ENCODE measurements at places on chromosomes 12 and 14.

- DNase-seq: no peak
Measured at GRCh38 chr12:24027352-24027751, 77.9 kb upstream of the SOX5 start.

DNA sequence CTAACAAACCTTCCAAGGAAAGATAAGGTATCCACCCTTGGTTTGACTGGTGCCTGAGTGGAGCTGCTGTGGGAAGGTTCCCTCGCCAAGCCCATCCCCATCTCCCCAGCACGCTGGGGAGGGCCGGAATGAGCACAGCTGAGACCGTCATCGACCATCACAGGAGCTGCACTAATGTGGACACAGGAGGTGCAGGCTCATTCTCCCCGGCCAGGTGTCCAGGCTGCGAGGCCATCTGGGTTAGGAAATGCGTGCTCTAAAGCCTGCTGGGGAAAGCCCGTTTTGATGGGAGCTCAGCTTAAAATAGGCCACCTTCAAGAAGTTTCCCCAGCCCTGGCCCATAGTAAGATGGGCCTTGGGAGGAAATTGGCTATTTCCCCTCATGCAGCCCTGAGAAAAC, 35.2 kb upstream of the FOXN3 start:
- no peak for DNase-seq

DNA sequence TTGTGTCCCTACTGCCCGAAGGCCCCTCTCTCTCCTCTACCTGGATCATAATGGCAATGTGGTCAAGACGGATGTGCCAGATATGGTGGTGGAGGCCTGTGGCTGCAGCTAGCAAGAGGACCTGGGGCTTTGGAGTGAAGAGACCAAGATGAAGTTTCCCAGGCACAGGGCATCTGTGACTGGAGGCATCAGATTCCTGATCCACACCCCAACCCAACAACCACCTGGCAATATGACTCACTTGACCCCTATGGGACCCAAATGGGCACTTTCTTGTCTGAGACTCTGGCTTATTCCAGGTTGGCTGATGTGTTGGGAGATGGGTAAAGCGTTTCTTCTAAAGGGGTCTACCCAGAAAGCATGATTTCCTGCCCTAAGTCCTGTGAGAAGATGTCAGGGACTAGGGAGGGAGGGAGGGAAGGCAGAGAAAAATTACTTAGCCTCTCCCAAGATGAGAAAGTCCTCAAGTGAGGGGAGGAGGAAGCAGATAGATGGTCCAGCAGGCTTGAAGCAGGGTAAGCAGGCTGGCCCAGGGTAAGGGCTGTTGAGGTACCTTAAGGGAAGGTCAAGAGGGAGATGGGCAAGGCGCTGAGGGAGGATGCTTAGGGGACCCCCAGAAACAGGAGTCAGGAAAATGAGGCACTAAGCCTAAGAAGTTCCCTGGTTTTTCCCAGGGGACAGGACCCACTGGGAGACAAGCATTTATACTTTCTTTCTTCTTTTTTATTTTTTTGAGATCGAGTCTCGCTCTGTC, 1.8 kb downstream of the INHBE start:
- no peak for DNase-seq

DNA sequence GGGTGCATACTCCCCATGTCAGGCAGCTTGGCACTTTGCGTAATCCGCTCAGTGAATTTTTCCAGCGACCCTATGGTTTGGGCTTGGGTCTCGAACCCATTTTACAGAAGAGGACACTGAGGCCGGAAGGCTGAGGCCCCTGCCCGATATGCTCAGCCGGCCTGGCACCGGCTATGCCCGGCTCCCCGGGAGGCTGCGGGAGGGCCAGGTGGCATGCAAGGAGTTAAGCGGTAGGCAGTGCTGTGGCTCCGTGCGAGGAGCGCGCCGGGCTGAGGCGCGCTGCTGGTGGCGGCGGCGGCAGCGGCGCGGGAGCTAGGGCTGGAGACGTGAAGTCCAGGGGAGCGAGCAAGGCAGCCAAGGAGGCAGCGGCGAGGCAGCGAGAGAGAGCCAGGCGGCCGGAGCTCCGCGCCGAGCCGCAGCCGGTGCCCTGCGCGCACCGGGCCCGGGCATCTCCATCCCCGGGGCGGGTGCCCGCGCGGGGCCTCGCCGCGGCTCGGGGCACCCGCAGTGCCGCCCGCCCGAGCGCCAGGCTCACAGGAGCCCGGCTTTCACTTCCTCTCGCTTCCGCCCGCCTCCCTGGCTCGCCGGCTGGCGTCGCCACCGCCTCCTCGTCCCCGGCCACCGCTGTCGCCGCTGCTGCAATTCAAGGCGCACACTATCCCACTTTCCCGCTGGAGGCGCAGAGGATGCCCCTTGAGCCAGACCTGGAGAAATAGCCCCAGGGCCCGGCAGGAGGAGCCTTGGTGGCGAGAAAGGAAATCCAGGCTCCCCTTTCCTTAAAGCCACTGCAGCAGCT, at the start of gene WSCD2:
Gene WSCD2, plus strand, starts transcription at position 272 of the 796 bp plus-strand sequence. CDS start 66,545 bp downstream, outside the sequence.
- no peak for DNase-seq

GRCh38 chr14:90235179-90235976, 21.0 kb upstream of the PSMC1 start:
- DNase-seq: peak; percentile 53

DNA sequence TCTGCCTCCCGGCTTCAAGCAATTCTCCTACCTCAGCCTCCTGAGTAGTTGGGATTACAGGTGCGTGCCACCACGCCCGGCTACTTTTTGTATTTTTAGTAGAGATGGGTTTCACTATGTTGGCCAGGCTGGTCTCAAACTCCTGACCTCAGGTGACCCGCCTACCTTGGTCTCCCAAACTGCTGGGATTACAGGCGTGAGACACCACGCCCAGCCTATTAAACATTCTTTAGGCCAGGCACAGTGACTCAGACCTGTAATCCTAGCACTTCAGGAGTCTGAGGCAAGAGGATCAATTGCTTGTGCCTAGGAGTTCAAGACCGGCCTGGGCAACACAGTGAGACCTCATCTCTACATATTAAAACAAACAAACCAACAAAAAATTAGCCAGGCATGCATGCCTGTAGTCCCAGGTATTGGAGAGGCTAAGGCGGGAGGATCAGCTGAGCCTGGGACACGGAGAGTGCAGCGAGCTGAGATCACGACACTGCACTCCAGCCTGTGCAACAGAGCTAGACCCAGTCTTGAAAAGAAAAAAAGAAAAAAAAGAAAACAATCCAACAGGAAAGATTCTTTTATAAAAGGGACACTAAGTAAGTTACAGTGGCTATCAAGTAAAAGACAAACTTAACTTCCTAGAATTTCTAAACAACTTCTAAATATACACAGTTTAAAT, 70.2 kb downstream of the HECTD1 start:
- DNase-seq: no peak

- DNase-seq: no peak
Measured at GRCh38 chr14:102442241-102443211, 67.0 kb downstream of the ANKRD9 start.

GRCh38 chr14:100907240-100907639, 3.7 kb upstream of the RTL1 start:
- DNase-seq: no peak

DNA sequence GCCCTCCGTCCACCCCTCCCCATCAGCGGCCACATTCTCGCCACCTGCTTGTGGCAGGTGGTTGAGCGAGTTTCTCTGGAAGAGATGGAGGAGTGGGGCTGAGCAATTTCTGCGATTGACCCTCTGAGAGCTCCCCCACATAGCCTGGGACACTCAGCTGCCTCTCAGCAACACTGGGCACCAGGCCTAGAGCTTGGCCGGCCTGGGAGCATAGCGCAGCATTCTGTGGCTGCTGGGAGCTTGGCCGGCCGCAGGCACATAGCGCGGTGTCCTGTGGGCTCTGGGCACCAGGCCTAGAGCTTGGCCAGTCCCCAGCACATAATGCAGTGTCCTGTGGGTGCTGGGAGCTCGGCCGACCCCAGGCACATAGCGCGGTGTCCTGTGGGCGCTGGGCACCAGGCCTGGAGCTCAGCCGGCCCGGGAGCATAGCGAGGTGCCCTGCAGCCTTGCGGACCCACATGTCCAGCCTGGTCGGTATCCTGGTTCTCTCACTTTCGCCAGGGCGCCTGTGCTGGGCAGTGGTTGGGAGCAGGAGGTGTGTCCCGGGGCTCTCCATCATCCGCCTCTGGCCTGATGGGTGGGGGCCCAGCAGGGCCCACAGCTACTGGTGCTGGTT, 43.8 kb downstream of the LRCOL1 start:
- DNase-seq: no peak

DNA sequence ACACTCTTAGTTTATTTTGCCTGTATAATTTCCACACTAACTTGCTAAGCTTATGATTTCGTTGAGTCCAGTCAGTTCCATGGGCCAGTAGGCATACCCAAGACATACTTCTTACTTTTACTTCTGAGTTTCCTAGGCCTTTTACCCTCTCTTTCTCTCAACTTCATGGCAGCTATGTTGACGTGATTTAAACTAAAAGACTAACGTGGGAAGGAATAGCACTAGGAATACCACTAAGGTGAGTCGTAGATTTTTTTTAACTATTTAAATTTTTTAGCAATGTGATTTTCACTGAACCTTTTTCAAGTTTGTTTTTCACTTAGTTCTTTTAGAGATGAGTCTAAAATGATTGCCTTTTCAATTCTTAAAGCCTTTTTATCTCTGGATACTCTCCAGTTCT, 793.5 kb upstream of the NOVA1 start:
- no peak for DNase-seq

GRCh38 chr12:12533238-12533829, 29.3 kb downstream of the DUSP16 start:
- no peak for DNase-seq

- DNase-seq: no peak
Measured at GRCh38 chr12:108738170-108738569, 6.9 kb upstream of the CORO1C start.

DNA sequence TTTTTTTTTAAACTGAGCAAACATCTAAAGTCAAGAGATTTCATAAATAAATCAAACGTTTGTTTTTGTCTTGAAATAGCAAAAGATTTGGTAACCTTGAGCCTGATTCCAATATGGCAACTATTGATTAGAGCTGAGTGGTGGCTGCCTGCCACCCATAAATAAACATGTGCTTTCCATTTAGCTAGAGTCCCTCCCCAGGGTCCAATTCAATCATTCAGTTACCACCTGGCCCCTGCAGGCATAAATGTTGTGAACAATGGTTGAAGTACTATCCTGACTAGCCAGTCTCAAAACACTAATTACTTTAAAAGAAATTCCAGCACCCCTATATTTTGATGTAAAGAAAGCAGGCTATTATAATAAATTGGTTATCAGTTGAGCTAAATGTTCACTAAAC, 129.7 kb upstream of the GRIP1 start:
- DNase-seq: no peak

- no peak for DNase-seq
Measured at GRCh38 chr12:130968611-130969010, 14.9 kb downstream of the ADGRD1 start.

DNA sequence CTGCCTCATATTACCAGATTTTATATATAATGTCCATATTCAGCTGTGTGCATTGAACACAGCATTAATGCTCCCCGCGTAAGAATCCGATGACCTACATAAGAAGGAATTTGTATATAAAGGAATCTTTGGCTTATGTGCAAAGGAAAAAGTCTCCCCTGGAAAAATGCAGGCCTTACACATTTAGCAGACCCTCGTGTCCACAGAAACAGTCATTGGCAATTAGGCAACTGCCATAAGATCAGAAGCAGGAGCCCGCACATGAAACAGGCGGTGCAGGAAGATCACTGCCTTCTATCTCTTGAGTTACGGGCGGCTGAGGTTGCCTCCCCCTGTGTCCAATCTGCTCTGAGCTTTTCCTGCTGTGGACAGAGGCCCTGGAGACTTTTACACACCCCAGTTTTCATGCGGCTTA, 63.2 kb upstream of the RFX4 start:
- no peak for DNase-seq

- DNase-seq: no peak
Measured at GRCh38 chr12:112807452-112807851, 15.9 kb downstream of the RPH3A start.

DNA sequence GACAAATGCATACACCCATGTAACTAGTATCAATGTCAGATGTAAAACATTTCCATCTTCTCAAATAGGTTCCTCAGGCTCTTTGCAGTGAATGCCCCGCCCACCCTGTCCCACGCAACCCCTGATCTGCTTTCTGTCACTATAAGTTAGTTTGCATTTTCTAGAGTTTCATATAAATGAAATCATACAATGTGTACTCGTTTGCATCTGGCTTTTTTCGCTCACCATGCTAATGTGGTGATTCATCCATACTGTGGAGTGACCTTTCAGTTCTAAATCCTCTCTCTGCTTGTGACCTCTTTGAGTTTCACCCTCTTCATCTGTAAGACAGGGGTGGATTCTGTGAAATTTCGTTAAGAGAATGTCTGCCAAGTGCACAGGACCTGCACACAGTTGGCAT, 30.6 kb upstream of the MSI1 start:
- DNase-seq: no peak

GRCh38 chr12:21444193-21445146, 7.0 kb downstream of the PYROXD1 start:
- DNase-seq: no peak

- DNase-seq: no peak
Measured at GRCh38 chr14:29687071-29687765, 240.4 kb downstream of the PRKD1 start.

DNA sequence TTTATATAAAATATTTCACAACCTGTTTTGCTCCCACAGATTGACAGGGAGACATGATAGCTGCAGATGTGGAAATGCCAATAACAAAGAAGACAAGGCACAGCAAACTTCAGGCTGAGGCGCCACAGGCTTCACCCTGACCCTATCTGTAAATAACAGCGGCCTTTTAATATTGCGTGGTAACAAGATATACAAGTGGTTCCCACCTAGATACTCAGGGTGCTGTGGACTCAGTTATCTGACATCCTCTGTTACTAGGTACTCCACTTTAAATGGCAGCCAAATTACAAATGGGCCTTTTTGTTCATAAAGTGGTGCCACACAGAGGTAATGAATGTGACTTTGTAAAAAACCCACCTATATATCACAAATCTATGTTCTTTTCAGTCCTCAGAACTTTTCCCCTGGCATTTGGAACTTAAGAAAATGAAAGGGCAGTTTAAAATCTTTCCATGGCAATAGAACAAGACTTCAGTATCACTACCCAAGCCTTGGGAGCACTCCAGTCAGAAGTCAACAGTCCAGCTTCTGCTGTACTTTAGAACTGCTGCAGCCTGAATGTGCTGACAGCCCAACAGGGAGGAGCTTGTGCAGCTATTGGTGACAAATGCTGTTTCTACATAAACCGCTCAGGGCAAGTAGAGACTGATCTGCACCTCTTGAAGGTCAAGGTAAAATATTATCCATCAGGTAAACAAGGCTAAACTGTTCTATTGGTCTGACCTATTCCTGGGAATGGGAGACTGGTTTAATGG, 86.2 kb upstream of the DCD start:
- no peak for DNase-seq

GRCh38 chr12:67073336-67073735, 195.8 kb upstream of the CAND1 start:
- DNase-seq: no peak

- no peak for DNase-seq
Measured at GRCh38 chr14:50060871-50061663, 55.3 kb downstream of the VCPKMT start.
